ENCODE measurements at places on chromosomes 7 and 10.

- no peak for DNase-seq
Measured at GRCh38 chr7:102264367-102264891, 22.2 kb upstream of the SH2B2 start.

DNA sequence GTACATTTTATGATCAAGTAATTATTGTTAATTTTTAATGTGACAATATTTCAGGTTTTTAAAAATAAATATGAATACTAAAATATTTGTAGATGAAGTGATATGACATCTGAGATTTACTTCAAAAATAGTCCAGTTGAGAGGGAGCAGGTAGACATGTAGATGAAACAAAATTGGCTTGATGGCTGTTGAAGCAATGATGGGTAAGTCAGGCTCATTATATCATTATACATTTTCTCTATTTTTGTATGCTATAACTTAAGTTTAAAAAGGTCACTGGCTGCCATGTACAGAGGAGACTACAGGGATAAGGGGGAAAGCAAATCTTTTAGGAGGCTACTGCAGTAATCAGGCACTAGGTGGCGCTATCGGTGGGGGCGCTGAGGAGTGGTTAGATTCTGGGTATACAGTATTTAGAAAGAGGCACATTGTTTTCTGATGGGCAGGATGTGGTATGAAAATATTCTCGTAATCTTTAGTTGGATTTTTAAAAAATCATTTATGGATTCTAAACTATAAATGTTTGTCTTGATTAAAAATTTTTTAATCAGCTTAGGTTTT is 189.8 kb upstream of the IMMP2L start:
- DNase-seq: no peak

DNA sequence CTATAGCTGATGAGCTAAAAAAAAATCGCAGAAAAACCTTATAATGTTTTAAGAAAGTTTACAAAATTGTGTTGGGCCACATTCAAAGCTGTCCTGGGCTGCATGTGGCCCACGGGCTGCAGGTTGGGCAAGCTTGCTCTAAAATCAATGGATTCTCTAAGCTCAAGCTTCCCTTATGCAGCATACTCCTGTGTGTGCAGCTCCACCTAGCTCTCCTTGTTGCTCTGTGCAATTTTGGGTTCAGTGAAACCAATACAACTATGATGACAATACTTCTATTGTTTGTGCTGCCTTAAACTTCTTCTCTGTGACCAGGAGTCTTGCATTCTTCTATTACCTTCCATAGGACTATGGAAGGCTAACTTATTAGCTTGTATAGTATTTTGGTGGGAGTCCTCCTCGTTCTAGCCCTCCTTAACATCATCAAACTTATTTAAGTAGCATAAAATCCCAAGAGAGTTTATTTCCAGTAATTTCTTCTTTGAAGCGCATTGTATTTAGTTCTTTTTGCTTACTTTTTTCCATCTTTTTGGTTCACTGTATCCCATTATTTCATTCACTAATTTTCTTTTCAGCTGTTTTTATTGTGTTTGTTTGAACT is 170.9 kb upstream of the SMIM30 start:
- no peak for DNase-seq

DNA sequence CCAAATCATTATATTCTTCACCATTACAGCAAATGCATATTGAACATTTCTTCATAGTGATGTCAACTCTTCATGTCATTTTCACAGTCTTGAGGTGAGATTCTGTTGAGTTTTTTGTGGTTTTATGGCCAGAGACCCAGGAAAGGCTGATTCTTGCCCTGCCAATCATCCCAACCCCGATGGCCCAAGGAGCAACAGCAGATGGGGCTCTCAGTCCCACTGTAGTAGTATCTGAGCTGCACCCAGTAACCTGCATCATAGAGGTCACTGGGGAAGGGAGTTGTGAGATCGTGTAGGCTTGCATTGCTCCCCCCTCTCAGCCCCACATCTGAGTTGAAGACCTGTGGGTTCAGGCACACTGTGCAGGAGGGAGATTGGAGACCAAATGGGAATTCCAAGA is 26.7 kb downstream of the ZSCAN25 start:
- no peak for DNase-seq

- no peak for DNase-seq
Measured at GRCh38 chr10:45180946-45181875, 134.2 kb downstream of the OR13A1 start.

DNA sequence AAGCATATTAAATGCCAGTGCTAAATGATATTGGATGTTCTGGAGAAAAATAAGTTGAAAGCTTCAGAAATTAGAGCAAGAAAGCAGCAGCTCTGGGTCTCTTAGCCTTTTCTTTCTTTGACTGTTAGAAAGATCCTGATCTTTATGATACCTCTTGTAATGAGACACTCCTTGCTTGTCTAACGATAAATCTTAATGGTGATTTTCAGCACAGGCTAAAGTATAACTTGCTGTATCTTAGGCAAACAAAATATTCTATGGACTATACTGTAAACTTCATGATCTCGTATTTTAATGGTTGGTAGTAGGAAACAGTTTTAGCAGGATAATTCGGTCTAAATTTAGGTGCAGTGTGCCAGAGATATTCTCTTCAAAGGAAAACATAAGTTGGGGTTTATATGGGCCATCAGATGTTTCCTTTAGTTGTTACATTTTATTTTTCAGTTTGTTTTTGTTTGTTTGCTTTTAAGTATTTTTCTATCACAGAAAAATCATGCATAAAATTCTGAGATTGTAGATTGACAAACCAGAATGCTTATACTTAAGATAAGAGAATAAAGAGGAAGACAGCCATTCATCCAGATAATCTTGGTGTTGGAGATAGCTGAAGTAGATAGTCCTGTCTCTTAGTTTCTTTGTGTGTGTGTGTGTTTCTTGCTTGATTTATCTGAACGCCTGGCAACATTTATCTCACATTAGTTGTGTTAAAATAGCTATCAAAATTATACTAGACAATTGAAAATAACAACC is 4.7 kb downstream of the CASD1 start:
- no peak for DNase-seq

DNA sequence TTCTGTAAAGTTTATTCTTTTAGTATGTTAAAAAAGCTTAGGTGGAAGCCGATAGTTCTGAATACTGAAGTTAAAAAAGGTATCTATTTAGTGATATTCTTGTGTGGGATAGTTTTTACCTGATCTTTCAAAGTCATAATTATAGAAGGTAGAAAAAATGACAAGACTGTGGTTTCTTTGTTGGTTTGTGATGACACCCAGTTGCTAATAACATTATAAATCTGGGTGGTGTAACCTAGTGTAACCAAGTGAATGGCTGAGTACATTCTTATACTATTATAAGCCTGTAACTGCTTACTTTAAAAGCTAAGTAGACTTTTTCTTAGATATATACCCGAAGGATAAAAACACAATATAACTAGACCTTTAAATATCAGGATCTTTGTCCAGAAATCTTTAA is 2.3 kb downstream of the CDK13 start:
- DNase-seq: no peak

DNA sequence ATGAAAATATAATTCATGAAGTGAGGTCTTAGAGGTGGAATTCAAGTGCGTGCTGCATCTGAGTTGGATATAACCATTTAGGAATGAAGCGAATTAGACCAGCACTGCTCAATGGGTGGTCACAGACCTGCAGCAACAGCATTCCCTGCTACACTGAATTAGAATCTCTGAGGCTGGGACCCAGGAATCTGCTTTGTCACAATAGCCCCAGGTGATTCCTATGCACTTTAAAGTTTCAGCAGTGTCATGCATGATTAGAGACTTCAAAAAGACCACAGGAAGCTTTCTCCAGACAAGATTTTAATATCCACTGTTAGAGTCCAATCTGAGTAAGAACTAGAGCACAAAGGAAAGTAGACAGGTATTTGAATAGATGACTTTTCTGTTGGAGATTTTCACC is 352.8 kb upstream of the VSTM2A start:
- DNase-seq: no peak

DNA sequence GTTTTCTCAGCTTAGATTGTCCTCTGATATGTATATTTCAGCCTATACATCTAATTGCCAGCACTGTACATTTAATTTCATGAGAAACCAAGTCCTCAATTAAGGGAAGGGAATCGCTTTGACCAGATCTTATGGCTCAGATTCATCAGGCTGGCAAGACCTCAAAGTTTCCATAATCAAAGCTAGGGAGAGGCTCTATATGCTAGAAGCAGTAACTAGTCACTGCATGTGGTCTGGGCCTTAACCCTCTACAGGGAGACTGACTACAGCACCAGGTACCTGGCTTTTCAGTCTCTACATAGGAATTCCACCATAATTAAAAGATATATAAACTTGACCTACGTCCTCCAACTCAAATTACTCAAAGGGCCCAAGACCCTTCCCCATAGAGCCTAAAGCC is 97.4 kb upstream of the JAZF1 start:
- DNase-seq: no peak

- no peak for DNase-seq
Measured at GRCh38 chr7:36185092-36185491, 32.0 kb downstream of the EEPD1 start.

DNA sequence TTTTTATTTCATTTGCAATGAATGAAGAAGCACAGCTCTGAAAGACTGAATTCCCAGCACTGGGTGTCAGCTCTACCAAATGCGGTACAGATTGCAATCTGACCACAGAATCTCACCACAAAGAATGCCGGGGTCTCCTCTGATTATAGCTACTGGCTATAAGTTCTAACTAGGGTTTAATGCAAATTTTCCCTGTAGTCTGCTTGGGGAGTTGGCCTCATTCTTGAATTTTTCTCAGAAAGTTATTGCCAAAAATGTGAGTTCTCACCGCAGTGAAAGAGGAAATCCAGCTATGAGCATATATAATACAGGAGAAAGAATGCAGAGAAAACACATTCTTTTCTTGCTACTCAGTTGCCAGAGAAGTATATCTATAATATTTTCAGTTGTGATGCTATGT is 1255.7 kb upstream of the LRRTM3 start:
- DNase-seq: no peak

- no peak for DNase-seq
Measured at GRCh38 chr7:19062216-19062615, 55.2 kb downstream of the TWIST1 start.

GRCh38 chr7:140734096-140734495 is 37.6 kb downstream of the NDUFB2 start:
- no peak for DNase-seq

- DNase-seq: no peak
Measured at GRCh38 chr7:121237601-121238000, 91.2 kb upstream of the WNT16 start.

GRCh38 chr10:123250640-123251039 is 96.4 kb downstream of the BUB3 start:
- DNase-seq: peak; percentile 13

DNA sequence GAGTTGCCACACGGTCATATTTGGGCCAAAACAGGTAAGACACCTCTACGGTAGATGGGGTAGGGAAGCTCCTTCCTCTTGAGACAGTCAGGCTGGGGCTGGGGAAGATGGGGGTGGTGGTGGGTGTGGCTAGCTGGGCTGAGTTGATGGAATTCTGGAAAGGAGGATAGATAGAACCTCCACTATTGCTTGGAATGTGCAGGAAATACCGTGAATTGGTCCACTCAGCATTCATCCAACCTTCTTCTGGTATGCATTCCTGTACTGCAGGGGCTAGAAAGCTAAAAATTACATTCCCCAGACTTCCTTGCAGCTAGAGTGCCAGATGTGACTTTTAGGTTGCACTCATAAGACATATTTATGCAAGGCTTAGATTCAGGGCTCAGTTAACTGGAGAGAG is 24.8 kb downstream of the TLX1 start:
- DNase-seq: no peak

- no peak for DNase-seq
Measured at GRCh38 chr10:20287586-20287985, 471.4 kb downstream of the PLXDC2 start.

GRCh38 chr10:33487014-33487776 is 152.7 kb upstream of the NRP1 start:
- no peak for DNase-seq

DNA sequence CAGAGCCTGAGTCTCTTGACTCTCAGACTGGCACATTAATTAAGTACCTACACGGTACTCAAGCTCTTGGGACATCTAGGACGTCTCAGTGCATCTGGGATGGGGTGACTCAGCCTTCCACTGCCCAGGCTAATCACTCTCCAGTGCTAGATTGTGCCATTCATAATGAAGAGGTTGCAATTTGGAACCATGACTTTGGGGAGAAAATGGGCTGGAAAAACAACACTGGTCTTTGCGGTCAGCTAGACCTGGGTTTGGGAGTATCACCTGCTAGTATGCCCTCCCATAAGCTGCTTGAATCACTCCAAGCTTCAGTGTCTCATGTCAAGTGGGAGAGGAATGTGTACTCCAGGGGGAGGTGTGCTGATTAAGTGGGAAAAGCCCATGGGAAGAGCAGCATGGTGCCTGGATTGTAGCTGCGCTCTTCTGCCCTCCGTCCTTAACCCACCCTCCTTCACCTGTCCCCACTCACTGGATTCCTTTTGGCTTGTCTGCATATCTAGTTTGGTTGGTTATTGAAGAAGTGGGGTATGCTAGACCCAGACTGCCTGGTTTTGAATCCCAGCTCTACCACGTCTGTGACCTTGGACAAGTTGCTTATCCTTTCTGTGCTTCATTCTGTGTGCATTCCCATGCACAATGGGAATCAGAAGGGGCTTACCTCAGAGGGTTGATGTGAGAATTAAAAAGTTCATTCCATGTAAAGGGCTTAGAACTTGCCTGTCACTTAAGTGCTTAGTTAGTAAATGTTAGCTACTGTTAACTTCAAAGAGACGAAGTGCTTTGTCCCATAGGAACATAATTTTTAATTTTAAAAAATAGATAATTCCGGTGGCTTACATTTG is 3.8 kb downstream of the NFE2L3 start:
- DNase-seq: no peak

DNA sequence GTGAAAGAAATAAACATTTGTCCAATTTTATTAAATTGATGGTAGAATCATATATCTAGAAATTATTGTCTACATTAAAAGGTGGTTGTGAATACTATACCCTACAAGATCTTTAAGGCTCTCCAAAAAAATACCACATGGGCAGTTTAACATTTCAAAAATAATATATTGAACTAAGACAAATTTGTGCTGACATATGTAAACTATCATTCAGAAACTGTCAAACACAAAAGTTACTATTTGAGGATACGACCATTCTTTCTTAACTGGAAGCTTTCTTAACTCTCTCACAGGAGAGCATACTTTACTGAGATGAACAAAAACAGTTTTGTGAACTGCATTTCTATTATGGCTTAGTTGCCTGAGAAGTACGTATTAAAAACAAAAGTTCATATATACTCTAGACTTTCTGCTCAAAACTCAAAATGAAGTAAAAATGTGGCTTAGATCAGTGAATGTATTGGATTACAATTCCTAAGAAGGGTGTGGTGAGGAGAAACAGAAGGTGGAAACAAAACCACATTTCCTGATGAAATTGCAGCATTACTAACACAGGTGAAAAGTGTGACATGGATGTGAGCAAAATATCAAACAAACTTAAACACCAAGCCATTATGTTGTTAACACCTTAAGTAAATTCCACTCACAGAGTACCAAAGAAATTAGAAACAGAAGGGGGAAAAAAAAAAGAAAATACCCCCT is 138.5 kb downstream of the SEMA3A start:
- no peak for DNase-seq

DNA sequence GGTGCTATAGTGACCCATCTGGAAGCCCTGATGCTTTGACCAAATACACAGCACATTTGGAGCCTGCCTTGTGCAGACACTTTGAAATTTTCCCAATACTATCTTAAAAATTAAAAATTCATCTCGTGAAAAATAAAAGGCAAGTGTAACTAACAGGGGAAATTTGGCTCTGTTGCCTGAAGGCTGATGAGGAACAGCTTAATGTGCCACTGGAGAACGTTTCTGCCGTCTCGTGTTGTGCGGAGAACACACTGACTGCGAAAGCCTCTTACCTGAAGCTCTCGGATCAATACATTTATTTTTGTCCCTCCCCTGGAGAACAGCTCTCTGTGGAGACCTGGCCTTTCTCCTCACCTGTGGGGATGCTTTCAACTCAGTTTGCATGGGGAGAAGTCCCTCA is 77.2 kb upstream of the CHST15 start:
- no peak for DNase-seq
